ENCODE measurements at places on chromosomes 2 and 18. TPM values are rescaled to one million over a fixed set of nuclear protein-coding genes. Genes with fewer than 3 reads are reported as not detected.

IL1RN gene
- total RNA-seq = 0.89 TPM

STARD6 gene
- total RNA-seq = not detected

PSD4 gene
- total RNA-seq = 2.9 TPM

SP5 gene
- total RNA-seq = 0.97 TPM

IL1R1 gene
- 29.8 TPM for total RNA-seq

- no peaks in the 10 kb centered on the region for H3K4me1 ChIP-seq
- H3K36me3 ChIP-seq = peaks cover under 1% of the 10 kb centered on the region
- no peak overlapping the region for H3K27ac ChIP-seq
- no peak overlapping the region for H3K4me3 ChIP-seq
- H3K27me3 ChIP-seq = no peaks in the 10 kb centered on the region
Observed at GRCh38 chr2:36973320-36973719, 7.0 kb upstream of the STRN start.

- DNase-seq = no peak
- peaks cover 6% of the 10 kb centered on the region for H3K27me3 ChIP-seq
- H3K4me1 ChIP-seq = no peaks in the 10 kb centered on the region
Observed at GRCh38 chr18:8869696-8870095, 164.3 kb downstream of the MTCL1 start.

- H3K27ac ChIP-seq = no peak overlapping the region
- H3K36me3 ChIP-seq = peaks cover 8% of the 10 kb centered on the region
- H3K4me1 ChIP-seq = no peaks in the 10 kb centered on the region
- no peak for DNase-seq
- H3K4me3 ChIP-seq = no peak overlapping the region
Observed at GRCh38 chr2:240627736-240628506, 2.6 kb downstream of the GPR35 start.

- H3K36me3 ChIP-seq = peaks cover 5% of the 10 kb centered on the region
- DNase-seq = no peak
- H3K4me1 ChIP-seq = peaks cover 4% of the 10 kb centered on the region
Observed at GRCh38 chr2:73780237-73780582, 307 bp upstream of the DUSP11 start.

DNA sequence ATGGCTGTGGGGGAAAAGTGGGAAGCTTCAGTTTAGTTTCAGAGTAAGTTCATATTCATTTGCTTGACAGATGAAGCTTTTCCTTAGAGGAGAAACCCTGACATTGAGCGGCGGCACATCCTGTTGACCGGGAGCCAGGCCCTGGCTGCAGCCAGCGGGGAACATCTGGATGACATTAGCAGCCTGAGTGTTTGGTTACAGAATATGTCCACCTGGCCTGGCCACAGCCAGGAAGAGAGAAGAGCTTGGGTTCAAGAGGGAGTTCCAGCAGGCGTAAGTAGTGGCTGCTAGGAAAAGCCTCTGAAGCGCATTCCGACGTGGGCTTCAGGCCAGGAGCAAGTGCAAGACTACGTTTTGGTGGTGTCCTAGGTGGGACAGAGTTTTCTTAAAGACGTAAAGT lies 144.9 kb upstream of the MYCN start:
- no peaks in the 10 kb centered on the region for H3K36me3 ChIP-seq
- H3K4me1 ChIP-seq = peaks cover 5% of the 10 kb centered on the region
- no peak overlapping the region for H3K27ac ChIP-seq

GRCh38 chr2:220167956-220168355 lies 540.5 kb downstream of the SLC4A3 start:
- H3K4me1 ChIP-seq = no peaks in the 10 kb centered on the region
- H3K36me3 ChIP-seq = no peaks in the 10 kb centered on the region
- DNase-seq = no peak
